ENCODE measurements at places on chromosomes 6 and 20. TPM values are rescaled to one million over a fixed set of nuclear protein-coding genes. Genes with fewer than 3 reads are reported as not detected.

- DNase-seq: no peak
Measured at GRCh38 chr6:163530406-163530805, 115.9 kb downstream of the QKI start.

DNA sequence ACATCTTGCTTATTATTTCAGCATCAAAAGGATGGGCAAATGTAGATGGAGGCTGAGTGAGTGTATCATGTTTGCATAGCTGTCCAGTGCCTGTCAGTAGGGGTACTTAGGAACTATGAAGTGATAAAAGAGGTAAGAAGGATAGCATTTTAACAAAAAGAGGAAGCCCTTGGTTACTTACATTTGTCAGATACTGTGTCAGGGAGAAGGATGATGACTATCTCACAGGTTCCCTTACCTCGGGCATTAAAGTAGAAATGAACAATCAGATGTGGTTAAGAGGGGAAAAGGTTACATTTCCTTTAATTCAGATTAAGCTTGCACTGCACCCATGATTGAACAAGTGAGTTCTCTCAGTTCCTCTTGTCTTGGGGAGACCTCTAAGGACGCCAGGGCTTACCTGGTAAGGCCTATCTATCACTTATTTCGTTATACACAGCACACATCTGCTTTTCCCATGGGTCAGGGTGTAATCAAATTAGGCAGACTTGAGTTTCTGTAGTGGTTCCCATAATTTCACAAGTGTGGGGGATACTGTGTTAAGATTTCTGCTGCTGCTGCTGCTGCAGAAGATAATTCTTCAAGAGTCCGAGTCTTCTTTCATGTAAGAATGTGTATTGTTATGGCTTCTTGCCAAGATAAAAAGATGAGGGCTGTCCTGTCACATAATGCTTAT is 4.5 kb downstream of the FOXO3 start:
- DNase-seq: no peak

GRCh38 chr20:36285746-36286447 is 20.2 kb upstream of the DLGAP4 start:
- no peak for DNase-seq

DNA sequence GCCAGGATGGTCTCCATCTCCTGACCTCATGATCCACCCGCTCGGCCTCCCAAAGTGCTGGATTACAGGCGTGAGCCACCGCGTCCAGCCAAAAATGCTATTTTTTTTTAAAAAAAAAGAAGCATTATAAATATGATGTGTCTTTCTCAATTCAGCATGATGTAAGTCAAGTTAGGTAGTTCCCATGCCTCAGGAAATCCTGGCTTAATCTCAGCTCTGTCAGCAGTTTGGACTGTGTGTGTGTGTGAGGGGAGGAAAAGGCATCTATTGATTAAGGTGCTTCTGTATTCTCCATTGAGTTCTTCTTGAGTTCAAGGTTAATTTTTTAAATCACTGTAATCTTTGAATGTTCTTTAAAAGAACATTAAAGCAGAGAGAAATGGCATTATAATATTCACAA is 51.5 kb downstream of the GMDS start:
- no peak for DNase-seq

- no peak for DNase-seq
Measured at GRCh38 chr6:156344491-156344890, 432.7 kb upstream of the ARID1B start.

GRCh38 chr6:25601800-25602673 is 50.0 kb upstream of the SCGN start:
- no peak for DNase-seq

DNA sequence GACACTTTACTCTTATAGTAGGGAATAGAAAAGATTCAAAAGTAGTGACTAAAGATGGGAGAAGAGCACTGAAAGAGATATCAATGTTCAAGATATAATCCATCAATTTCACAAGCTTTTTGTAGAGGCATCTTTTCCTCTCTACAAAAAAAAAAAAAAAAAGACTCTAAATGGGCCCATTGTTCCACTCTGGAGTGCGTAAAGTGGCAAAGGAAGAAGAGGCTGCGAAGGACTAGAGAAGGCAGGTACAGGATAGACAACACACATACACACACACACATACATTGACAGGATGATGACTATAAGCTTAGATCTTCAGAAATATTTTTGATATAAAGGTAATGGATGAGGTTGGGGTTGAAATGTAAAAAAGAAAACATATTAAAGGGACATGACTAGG is 157.6 kb downstream of the HIVEP2 start:
- DNase-seq: no peak

DNA sequence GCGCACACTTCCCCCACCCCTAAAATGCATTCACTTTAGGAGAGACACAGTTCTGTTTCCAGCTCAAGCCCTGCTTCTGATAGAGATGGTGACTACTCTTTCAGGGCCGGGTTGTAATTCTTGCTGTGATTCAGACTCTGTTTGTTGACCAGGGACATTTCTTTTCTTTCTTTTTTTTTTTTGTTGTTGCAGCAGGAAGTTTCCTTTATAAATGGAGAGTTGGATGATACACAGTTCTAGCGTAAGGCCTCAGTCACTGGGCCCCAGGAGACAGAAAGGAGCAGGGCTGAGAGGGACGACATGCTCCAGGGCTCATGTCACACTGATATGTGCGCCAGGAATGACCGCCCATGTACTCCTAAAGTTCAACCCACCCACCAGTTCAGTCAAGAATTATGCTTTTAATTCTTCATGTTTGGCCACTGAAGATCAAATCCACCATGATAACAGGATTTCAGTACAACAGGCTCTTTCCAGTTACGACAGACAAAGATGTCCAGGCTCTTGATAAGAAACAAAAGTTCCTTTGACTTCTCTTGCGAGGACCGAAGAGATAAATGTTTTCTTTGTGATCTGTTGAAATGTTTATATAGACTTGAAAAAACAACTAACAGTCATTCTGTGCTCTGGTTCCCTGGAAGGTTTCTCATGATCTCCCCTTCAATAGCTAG is 142.5 kb downstream of the CD164 start:
- DNase-seq: no peak

- peak; percentile 82 for DNase-seq
Measured at GRCh38 chr6:134640975-134641429, 308.9 kb downstream of the ALDH8A1 start.

GRCh38 chr6:7505189-7505699 is 36.2 kb upstream of the DSP start:
- DNase-seq: no peak

DNA sequence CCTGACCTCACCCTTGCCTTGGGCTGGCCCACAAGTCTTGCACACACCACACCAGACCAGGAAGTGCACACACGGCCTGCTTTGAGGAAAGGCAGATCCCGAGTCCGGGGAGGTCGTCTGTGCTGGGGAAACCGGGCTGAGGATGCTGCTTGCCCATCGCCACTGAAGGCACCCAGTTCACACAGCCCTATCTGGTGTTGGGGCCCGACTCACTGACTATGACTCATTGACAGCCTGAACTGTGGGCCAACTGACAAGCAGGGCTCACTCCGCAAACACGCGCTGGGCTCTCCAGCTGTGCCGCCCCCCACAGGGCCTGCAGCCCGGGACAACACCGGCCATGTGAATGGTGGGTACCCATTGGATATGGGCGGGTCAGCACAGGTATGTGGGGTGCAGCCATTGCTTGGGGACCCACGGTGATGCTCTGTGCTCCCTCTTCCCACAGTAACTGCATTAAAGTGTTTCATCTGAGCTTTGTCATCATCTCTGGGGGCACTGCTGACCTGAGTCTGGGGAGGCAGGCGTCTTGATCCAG is 1.6 kb downstream of the SAMD10 start:
- DNase-seq: peak; percentile 40

Gene GPLD1
- total RNA-seq: 1.0 TPM

Gene LST1
- total RNA-seq: 5.5 TPM

Gene E2F3
- total RNA-seq: 6.5 TPM

Gene CTAGE9
- not detected for total RNA-seq

Gene RPP21
- 25.4 TPM for total RNA-seq

Gene KIFC1
- total RNA-seq: 0.97 TPM

Gene MYT1
- 0.40 TPM for total RNA-seq

Gene DEFB119
- not detected for total RNA-seq

All from Right ventricle myocardium superior (tissue), 1 donor.